Activated CD4-positive, alpha-beta T cell treated with anti-CD3 and anti-CD28 coated beads for 48 hours (primary cell): ENCODE measurements at places on chromosomes 7 and 10.
A peak's percentile ranks its signal among the peaks of the same experiment; 100 is the strongest.

- DNase-seq = no peak
These were observed 14.3 kb downstream of the MUC12 start for GRCh38 chr7:100983451-100984187.

- DNase-seq = no peak
These were observed 12.0 kb downstream of the TBX20 start for GRCh38 chr7:35241884-35242283.

GRCh38 chr10:75208181-75208580 is 2.4 kb upstream of the VDAC2 start:
- DNase-seq = peak; percentile 17

DNA sequence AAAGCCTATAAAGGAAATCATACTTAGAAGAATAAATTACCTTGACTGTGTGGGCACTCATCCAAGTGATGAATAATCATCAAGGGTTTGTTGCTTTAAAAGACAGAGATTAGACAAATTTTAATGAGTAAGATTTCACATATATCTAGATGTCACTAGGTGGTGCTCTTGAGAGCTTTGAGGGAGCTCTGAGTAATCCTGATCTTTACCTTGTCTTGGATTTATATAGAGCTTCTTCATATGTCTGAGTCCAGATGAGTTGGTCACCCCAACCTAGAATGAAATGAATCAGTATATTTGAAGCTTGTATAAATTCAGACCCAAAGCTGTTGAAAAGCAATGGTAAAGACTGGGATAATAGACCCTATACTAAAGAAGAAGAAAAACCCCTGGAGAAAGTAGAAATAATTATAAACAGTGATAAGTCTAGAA is 3.7 kb downstream of the AGR2 start:
- DNase-seq = no peak

DNA sequence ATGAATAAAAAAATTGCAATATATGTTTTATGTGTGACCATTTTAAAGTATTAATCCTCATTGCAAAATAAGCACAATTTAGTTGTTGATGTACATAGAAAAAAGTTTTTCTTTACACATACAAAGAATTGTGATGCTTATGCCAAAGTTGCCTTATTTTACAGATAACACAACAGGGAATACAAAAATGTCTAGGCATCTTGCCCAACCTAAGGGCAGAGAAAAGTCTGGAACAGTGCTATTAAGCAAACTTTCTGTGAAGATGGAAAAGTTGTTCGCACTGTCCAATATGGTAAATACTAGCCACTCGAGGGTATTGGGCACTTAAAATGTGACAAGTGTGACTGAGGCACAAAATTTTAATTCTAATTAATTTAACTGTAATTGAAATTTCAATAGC is 190.2 kb upstream of the HGF start:
- DNase-seq = no peak

- DNase-seq = no peak
These were observed 281.8 kb downstream of the INHBA start for GRCh38 chr7:41421056-41421455.

- no peak for DNase-seq
These were observed 193.1 kb downstream of the WDR37 start for GRCh38 chr10:1249142-1249920.

GRCh38 chr10:107477266-107477665 is 312.8 kb upstream of the SORCS1 start:
- no peak for DNase-seq

GRCh38 chr10:132506711-132507408 is 30.7 kb upstream of the INPP5A start:
- DNase-seq = no peak
